ENCODE measurements at places on chromosomes 3 and 15.
A peak's percentile ranks its signal among the peaks of the same experiment; 100 is the strongest.

DNA sequence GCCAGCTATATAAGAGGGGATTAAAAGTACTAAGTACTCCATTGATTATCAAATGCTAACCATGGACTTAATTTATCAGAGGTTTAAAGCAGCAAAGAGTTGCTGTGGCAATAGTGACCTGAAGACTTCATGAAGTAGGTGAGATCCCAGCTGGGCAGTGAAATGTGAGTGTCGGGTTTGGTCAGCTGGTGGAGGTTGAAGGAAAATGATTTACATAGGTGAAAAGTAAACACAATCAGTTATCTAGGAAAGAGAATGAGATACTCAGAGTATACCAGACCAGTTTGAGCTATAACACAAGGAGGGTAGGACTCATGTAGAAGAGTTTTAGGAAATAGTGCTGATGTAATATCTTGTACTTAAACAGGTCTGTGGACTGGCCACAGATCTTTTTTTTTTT lies 16.5 kb upstream of the FBXO22 start:
- no peak for DNase-seq

DNA sequence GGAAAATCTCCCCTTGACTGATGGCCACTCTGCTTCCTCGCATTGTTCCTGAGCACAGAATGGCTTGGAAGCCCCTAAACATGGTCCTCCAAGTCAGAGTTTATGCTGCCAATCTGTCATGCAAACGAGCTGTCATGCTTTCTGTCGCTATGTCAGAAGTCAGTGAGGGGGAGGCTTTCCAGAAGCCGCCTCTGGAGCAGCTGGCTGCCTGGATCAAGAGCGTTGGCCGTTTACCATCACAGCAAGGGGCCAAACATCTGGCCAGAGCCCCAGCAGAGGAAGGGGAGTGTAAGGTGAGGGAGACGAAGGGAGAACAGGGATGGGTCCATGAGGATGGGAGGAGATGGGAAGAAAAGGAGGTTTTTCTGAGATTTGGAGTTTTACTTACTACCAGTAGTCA lies 372.6 kb upstream of the NR2F2 start:
- no peak for DNase-seq

DNA sequence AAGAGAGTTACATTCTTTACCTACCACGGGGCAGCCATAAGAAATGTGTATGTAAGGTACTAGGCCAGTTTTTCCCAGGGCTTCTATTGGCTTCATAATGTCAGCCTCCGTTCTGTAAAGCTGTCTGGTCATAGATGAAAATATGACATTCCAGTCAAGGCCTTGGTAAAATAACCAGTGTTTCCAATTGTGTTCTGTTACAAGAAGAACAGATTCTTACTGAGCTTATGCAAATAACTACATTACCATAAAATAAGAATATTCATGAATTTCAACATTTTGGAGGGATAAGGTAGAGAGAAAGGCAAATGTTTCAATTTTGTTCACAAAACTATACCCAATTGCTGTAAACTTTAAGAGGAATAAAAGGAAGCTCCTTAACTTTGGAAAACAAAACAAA lies 315.5 kb downstream of the THSD4 start:
- no peak for DNase-seq

GRCh38 chr15:26525096-26525495 lies 247.8 kb downstream of the GABRB3 start:
- DNase-seq, result no peak

GRCh38 chr3:66425576-66426114 lies 75.2 kb downstream of the LRIG1 start:
- no peak for DNase-seq

- no peak for DNase-seq
Observed at GRCh38 chr15:78391781-78392180, 46.2 kb upstream of the IREB2 start.

DNA sequence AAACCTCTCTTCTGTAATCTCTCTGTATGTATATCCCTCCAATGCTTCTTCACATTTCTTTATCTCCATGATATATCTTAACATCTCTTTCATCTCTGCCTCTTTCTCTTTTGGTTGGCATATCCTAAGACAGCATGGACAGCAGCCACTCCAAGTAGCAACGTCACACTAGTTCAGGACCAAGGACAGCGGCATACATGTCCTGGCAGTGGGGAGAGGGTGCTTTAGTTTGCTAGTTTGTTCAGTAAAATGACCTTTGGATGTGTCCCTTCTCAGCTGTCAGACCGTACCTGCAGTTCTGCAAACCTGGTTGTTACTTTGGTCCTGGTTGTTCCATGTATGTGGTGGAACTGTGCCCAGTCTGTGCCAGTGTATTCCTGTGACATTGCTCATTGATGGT lies 225.6 kb upstream of the ROPN1 start:
- peak; percentile 1 for DNase-seq

DNA sequence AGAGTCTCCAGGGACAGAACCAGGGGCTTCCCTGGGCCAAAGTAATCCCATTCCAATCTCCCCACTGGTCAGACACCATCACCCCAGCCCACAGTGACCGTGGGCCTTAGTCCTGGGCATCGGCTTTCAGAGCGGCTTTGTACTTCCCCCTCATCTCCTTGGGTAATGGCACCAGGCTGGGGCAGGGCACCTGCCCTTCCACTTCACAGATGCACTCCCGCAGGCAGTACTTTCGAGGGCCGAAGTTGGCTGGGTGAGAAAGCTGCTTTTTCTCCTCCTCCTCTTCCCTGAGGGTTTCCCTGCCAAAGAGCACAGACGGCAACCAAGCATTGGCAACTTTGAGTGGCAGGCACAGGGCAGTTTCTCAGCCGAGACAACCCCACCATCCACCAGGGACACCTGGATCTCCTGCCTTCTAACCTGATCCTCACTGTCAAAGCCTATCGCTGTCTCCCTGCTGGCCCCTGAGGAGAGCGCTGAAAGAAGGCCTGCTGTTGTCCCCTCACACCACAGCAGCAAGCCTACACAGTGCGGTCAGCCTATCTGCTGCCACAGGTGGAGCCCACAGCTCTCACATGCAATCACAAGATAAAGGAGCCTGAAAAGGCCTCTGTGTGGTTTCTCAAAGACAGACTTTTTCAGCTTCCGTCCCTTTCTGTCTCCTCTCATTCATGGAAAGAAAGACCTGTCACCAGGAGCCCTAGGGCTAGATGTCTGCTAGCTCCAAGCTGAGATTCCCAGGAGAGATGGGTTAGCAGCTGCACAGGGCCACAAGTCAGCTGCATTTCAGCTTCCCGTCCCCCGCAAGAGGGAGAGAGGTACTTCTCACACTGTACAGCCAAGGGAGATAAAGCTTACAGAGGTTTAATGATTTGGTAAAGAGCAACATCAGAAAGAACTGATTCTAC lies 12.5 kb downstream of the MRPS25 start:
- no peak for DNase-seq

GRCh38 chr15:49904296-49904695 lies 214.7 kb downstream of the ATP8B4 start:
- no peak for DNase-seq

All from activated T-cell treated with anti-CD3 and anti-CD28 coated beads for 48 hours (primary cell).